Ovary (tissue), 10 donors: ENCODE measurements at places on chromosomes 6 and 20. TPM values are rescaled to one million over a fixed set of nuclear protein-coding genes. Genes with fewer than 3 reads are reported as not detected.

- peaks cover 12% of the 10 kb centered on the region for H3K4me1 ChIP-seq
- DNase-seq: peak; percentile 80
- no peaks in the 10 kb centered on the region for H3K27me3 ChIP-seq
- peak overlapping the region; percentile 99 for H3K4me3 ChIP-seq
Measured at GRCh38 chr20:63863798-63864544, 1.1 kb upstream of the TPD52L2 start.

Gene PLN
- total RNA-seq: 4.9 TPM

Gene SMLR1
- total RNA-seq: not detected

Gene SCAF8
- 54.3 TPM for total RNA-seq

GRCh38 chr20:50464026-50464724, 46.0 kb upstream of the PTPN1 start:
- no peaks in the 10 kb centered on the region for H3K36me3 ChIP-seq
- peaks cover 7% of the 10 kb centered on the region for H3K4me1 ChIP-seq
- H3K4me3 ChIP-seq: no peak overlapping the region
- no peak overlapping the region for H3K27ac ChIP-seq

DNA sequence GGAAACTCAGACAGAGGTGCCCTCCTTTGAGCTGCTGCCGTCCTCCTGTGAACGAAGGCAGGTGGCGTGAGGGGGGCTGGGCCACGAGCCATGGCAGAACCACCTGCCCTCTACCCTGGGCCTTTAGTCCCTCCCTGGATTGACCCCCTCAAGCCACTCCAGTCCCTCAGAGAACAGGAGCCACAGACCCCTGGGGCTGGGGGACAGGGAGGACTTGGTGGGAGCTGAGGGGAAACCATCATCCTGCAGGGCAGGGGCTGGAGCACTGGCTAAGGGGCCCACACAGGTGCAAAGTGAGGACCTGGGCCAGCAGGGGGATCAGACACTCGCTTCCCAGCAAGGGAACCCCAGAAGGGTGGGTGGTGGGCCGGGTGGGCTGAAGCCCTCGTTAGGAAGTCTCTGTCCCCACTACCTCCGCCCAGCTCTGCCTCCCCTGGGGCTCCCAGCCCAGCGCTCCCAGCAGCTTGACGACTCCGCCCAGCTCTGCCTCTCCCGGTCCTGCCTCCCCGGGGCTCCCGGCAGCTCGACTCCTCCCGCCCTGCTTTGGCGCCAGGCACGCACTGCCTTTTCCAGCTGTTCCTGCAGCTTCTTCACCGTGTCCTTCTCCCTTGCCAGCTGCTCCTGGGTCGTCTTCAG, 44.4 kb downstream of the DSTN start:
- H3K27me3 ChIP-seq: no peaks in the 10 kb centered on the region
- no peaks in the 10 kb centered on the region for H3K36me3 ChIP-seq
- peaks cover 17% of the 10 kb centered on the region for H3K4me1 ChIP-seq

GRCh38 chr6:34102099-34102656, 43.7 kb downstream of the GRM4 start:
- H3K36me3 ChIP-seq: no peaks in the 10 kb centered on the region
- no peak for DNase-seq
- no peaks in the 10 kb centered on the region for H3K4me1 ChIP-seq
- no peak overlapping the region for H3K27ac ChIP-seq
- no peak overlapping the region for H3K4me3 ChIP-seq
- H3K27me3 ChIP-seq: no peaks in the 10 kb centered on the region

DNA sequence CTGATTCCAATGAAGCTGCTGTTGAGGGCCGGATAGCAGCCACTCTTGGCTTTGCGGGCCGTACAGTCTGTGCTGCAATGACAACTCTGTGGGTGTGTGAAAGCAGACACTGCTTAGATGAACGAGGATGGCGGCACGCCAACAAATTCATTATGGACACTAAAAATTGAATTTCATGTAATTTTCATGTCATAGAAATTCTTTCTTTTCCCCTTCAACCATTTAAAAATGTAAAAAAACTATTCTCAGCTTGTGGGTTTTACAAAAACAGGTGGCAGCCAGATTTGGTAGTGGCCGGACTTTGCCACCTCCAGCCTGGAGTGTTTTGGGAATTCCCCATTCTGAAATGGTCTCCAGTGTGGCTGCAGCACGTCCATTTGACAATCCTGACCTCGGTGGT, 26.0 kb downstream of the MAS1 start:
- no peak overlapping the region for H3K27ac ChIP-seq
- no peaks in the 10 kb centered on the region for H3K36me3 ChIP-seq
- no peaks in the 10 kb centered on the region for H3K27me3 ChIP-seq
- no peak for DNase-seq
- no peak overlapping the region for H3K4me3 ChIP-seq
